ENCODE measurements at places on chromosomes 6 and 20.

DNA sequence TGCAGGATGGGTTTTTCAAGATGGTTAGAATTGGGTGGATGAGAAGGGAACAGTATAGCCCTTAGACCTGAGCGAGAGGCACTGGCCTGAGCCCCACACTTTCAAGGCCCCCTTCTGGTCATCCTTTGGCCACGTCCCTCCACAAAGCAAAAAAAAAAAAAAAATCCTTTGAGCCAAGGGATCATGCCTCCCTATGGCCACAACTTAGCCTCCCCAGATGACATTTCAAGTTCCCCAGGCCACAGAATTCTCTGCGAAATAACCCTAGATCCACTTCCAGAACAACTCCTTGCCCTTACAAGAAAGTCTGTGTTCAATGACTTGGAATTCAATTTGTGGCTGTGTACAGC, 30.4 kb downstream of the ELOVL2 start:
- no peak for DNase-seq

GRCh38 chr6:106829451-106829850, 145.1 kb downstream of the CD24 start:
- DNase-seq = no peak

- peak; percentile 69 for DNase-seq
Measured at GRCh38 chr6:33314515-33314942, 651 bp upstream of the TAPBP start.

- peak; percentile 16 for DNase-seq
Measured at GRCh38 chr6:156731396-156731795, 45.8 kb upstream of the ARID1B start.

DNA sequence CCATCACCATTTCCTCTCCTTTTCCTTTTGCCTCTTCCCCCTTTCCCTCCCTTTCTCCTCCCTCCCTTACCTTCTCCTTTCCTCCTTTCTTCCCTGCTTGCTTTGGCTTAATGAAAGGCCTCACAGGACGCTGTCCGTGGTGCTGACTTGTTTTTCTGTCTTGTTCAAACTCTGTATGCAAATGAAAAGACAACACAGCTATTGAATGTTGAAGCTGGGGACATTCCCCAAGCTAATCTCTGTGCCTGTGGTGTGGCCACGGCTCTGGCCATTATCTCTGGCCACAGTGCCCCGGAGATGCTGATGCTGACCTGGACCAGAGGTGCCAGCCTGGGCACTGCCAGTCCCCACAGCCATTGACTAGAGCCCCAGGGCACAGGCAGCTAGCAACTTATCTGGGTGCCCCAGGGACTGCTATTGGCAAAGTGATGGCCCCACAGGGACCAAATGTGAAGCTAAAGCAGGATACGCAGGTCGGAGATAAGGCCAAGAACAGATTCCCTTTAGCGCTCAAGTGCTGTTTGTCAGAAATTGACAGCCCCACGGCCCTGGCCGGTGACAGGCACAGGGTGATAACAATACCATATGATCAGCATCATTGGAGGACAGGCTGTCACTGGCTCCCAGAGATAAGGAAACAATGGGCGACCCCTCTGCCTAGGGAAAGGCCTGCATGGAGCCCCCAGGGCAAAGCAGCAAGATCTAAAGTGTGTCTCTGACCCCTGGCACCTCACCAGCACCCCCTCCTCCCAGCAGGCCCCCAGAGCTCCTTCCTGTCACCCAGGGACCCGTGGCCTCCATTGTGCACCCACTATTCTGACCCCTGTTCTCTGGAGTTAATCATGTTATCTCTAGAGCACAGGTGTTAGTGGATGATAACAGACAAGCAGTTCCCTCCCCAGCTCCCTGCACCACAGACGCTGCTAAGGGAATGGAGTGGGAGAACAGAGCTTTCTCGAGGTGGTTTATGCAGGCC, 31.6 kb upstream of the SLC32A1 start:
- DNase-seq = peak; percentile 71

DNA sequence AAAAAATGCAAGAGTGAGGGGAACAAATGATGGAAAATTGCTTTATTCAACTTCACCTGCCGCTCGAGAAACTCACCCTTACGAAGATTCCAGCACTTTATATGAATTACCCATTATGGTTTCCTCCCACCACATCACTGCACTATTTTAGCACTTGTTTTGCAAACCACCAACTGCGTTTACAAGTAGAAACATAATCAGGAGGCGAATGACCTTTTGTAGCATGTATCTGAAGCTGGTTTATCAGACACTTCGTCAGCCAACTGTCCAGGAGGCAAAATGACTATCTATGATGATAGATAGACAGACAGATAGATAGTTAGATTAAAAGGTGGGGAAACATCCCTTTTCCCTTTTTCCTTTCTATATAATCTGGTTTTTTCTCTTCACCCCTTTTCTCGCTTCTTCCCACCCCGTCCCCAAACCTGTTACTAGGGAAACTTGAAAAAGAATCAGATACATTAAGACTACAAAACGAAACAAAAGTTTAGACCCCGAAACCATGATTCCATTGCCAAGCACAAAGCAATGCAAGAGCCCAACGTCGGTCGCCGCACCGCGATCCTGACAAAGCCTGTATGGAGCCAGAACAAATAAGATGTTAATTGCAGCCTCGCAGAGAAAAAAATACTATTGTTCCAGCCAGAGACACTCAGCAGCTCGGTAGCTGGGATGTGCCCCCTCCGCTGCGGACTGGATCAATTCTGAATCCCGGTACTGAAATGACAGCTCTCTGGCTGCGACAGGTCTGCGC, 933 bp upstream of the ADGRB3 start:
- no peak for DNase-seq

DNA sequence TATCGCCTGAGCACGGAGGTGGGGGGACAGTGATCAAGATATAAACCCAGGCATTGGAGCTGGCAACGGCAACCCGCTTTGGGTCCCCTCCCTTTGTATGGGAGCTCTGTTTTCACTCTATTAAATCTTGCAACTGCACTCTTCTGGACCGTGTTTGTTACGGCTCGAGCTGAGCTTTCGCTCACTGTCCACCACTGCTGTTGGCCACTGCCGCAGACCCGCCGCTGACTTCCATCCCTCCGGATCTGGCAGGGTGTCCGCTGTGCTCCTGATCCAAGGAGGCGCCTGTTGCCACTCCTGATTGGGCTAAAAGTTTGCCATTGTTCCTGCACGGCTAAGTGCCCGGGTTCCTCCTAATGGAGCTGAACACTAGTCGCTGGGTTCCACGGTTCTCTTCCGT, 48.9 kb upstream of the CD83 start:
- DNase-seq = no peak

GRCh38 chr6:11681770-11682169, 96.8 kb downstream of the ADTRP start:
- DNase-seq = no peak

DNA sequence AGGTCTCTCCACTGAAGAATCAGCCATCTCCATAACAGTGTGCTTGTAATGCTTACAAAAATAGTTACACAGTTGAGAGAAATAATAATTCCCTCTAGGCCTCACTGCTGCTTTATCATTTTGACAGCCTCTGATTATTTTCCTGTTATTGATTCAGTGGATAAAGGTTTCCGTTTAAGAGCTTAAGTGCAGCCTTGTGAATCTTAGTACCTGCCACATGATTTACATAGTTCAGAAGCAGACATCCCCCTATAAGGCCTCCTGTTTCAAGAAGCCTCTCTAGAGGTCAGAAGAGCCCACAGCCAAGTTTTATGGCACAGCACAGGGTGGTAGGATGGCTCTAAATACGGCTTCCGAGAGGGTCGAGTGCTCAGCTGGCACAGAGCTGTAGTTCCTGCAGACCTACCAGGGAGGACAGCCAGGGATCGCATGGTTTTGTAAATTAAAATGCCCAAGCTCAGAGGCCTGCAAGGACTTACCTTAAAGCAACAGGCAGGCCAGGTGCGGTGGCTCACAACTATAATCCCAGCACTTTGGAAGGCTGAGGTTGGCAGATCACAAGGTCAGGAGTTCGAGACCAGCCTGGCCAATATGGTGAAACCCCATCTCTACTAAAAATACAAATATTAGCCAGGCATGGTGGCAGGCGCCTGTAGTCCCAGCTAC, 17.6 kb upstream of the PYGB start:
- DNase-seq = no peak

- DNase-seq = no peak
Measured at GRCh38 chr6:117477988-117478852, 4.3 kb upstream of the DCBLD1 start.

DNA sequence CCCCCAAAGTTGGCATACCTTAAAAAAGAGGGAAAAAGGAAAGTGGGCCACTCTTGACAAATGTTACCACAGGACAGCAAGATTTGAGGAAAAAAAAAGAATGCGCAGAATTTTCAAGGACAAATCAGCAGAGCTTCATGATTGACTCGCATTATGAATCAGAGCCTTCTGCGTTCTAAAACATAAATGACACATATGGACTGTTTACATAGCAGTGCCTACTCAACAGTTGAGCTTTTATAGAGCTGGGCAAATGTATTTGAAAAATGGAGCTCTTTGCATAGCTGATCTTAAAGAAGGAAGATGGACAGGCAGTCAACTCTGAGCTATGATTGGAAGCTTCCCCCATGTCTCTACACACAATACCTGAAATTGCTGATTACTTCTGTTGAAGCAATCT, 213.2 kb upstream of the NT5E start:
- no peak for DNase-seq

DNA sequence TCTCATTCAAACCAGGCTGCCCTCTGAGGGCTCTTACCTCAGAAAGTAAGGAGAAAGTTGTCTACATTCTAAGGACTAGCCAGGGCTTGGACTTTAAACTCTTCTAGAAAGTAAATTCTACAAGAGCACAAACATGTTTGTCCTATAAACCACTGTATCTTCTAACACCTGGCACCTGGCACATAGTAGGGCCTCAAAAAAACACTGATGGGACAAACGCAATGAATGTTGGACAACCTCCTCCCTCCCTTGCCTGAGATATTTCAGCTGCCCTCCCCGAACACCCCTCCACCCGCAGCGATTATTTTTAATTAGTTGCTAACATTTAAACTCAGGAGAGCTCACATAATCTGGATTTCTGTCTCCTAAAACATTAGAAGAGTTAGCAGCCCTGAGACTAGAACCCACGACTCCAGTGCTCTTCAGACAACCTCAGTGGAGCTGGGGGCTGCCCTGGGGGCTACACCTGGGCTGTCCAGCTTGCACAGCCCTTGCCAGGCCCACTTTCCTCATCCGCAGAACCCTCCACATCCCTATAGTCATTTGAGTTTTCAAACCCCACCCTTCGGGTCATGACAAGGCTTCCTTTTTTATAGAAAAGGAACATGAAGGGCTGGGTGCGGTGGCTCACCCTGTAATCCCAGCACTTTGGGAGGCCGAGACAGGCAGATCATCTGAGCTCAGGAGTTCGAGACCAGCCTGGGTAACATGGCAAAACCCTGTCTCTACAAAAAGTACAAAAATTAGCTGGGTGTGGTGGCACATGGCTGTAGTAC, 4.9 kb downstream of the HCK start:
- no peak for DNase-seq

DNA sequence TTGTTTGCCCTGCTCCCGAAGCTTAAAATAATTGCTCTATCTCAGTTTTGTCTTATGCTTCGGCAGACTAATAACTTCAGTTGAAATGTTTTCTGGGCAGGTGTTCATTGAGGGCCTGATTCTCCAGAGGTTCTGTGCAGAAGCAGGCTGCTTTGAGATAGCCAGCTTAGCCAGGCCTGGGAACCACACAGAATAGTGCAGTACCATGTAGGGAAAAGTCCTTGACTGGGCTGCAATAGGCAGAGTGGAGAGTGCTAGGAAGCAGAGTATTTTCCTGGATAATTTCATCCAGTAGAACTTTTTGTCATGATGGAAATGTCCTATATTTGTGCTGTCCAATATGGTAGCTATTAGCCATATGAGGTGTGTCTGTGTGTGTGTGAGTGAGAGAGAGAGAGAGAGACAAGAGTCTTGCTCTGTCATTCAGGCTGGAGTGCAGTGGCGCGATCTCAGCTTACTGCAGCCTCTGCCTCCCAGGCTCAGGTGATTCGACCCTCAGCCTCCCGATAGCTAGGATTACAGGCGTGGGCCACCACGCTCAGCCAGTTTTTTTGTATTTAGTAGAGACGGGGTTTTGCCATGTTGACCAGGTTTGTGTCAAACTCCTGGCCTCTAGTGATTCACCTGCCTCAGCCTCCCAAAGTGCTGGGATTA, 15.9 kb downstream of the TOP1 start:
- no peak for DNase-seq

- no peak for DNase-seq
Measured at GRCh38 chr6:124901084-124901483, 61.2 kb upstream of the RNF217 start.

GRCh38 chr20:7113577-7114466, 346.3 kb downstream of the BMP2 start:
- peak; percentile 33 for DNase-seq

DNA sequence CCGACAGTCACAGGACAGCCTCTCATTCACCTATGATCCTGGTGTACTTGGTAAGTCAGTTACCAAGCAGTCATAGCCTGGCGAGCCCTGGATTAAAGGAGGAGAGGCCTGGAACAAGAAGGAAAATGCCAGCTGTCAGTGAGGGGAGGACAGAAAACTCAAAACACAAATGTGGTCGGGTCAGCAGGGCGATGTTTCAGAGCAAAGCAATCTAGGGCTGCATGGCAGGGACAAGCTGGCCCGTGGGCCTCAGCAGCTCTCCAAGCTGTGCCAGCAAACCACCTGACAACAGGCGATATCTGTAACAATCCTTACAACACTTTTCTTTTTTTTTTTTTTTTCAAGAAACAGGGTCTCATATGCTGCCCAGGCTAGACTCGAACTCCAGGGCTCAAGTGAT, 40.3 kb downstream of the MGME1 start:
- DNase-seq = no peak

DNA sequence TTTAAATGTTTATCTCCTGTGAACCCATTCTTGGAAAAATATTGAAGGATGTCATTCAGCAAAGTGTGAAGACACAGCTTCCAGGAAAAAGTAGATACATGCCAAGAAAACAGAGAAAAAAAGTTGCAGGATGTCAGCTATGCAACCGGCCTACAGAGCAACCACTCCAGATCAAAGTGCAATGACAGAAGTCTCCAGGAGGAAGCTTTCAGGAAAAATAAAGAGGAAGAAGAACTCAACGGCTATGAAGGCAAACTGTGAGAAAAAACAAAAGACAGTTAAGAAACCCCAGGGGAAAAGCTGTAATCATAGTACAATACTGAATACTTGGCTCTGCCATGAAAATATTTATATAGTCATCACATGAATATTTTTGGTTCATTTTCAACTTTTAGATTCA, 30.6 kb downstream of the REPS1 start:
- DNase-seq = peak; percentile 51

DNA sequence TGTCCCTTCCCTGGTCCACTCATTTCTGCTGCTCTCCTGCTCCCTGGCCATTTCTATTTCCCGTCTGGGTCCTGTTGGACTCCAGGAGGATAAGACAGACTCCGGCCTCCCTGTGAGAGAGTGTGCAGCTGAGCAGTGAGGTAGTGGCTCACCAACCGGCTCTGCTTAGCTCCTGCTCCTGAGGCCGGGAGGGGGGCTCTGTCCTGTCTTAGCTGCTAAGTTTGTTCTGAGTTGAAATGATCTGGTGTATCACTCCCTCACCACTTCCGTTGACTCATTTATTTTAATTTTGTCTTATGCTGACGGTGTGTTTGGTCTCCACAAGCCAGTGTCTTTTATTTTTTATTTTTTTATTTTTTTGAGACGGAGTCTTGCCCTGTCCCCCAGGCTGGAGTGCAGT, 148.5 kb upstream of the PDE10A start:
- DNase-seq = no peak

Measured in fibroblast of lung (primary cell).